ENCODE measurements at places on chromosomes 7 and 10.
A peak's percentile ranks its signal among the peaks of the same experiment; 100 is the strongest.

- DNase-seq, result no peak
Measured at GRCh38 chr7:93944673-93945072, 23.1 kb downstream of the GNG11 start.

- DNase-seq, result no peak
Measured at GRCh38 chr7:100022621-100023020, 7.2 kb downstream of the ZKSCAN1 start.

GRCh38 chr10:112213098-112213823, 29.7 kb upstream of the GPAM start:
- DNase-seq, result no peak

DNA sequence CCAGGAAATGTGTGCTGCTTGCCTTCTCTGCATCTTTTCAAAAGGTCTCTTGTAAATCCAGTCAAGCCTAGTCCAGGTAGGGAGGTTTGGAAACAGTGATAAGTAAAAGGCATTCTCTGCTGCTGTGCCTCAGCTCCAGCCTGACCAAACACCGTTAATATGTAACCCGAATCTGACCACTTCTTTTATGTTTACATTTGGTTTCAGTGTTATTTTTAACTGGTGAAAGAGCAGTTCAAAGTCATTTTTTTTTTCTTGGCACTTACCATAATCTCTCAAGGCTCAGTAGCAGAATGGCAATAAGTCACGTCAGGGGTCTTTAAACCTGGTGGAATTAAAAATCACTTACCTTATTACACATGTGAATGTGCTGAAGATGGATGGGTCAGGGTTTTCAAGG, 216.8 kb downstream of the PTEN start:
- DNase-seq, result no peak

DNA sequence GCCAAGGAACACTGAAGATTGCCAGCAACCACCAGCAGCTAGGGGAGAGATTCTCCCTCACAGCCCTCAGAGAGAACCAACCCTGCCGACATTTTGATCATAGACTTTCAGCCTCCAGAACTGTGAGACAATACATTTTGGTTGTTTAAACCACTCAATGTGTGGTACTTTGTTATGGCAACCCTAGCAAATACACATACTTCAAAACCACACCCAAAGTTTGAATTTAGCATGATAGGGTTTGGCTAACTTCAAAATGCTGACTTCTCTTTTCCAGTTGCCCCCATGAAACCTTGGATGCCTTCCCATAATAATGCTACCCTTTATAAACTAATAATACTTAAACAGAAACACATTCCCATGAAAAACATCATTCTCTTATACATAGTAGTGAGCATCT, 149.8 kb downstream of the DGKI start:
- no peak for DNase-seq

DNA sequence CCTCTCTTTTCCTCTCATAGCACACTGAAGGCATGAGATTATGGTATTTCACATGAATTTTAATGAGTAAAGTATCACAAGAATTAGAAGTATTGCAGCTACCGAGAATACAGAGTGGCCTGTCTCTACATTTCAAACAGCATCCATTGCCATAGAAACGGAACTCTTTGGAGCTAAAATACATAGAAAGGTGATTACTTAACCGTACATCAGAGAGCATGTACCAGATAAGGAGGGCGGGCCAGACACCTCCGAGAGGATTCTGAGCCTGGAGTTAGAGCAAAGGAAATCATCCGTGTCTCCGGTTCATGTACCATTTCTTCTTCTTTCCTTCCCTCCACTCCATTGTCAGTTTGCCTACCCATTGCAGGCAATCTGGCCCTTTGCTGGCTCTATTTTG, 196.7 kb downstream of the KLF6 start:
- DNase-seq, result no peak

- no peak for DNase-seq
Measured at GRCh38 chr7:29516491-29516890, 47.1 kb upstream of the PRR15 start.

- peak; percentile 84 for DNase-seq
Measured at GRCh38 chr7:97024209-97025129, at the start of gene DLX5. Gene DLX5 (minus strand): TSS chr7:97024831. CDS start chr7:97024623, 208 bp downstream.

DNA sequence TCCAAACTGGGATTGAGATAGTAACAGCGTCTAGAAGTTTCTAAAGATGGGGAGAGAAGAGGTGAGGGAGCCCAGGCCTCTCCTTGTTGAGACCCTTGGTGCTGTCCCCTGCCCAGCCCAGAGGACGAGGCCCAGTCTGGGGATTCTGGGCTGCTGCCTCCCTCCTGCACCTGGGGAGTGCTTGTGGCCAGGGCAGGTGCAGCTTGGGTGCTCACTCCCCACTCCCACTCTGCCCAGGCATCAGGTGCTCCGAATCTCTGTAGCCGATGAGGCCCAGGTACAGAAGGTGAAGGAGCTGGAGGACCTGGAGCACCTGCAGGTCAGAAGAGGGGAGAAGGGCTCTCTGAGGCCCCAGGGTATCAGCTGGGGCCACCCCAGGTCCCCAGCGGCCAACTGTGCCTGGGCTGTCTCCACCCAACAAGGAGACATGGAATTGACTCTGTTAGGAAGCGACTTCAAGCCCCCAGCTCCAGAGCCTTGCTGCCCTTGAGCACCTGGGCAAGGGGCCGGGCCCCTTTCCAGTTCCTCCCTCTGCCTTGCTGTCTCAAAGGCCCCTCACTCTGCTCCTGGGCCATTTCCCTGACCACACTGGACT, 664 bp downstream of the CPA1 start:
- DNase-seq, result no peak

GRCh38 chr10:98309366-98310355, 41.7 kb upstream of the LOXL4 start:
- DNase-seq, result peak; percentile 95

GRCh38 chr10:11687779-11688447, 54.3 kb upstream of the ECHDC3 start:
- DNase-seq, result no peak

DNA sequence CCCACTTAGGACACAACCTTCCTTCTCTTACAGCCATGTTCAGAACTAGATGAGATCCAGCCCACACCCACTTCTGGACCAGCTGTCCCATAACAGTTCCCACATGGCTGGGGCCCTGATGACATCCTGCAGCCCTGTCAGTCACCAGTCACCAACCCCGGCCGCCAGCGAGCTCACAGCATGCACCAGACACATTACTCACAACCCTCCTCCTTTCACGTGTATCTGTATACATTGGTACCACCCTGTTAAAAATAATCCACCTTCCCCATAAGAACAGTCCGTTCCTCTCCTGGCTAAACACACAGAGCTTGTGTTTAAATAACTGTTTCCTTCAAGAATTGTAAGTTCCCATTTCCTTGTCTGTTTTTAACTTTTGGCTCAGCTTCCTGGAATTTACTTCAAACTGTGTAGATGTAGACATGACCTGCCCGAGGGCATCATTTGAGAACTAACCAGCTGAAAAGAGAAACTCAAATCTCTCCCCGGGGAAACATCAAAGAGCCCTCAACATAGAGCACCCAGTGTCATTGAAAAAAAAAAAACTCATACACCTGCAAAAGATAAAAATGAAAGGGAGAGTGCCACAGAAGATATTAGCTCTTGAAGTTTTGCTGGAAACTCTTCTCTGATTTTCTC, 26.0 kb upstream of the PRLHR start:
- DNase-seq, result no peak

DNA sequence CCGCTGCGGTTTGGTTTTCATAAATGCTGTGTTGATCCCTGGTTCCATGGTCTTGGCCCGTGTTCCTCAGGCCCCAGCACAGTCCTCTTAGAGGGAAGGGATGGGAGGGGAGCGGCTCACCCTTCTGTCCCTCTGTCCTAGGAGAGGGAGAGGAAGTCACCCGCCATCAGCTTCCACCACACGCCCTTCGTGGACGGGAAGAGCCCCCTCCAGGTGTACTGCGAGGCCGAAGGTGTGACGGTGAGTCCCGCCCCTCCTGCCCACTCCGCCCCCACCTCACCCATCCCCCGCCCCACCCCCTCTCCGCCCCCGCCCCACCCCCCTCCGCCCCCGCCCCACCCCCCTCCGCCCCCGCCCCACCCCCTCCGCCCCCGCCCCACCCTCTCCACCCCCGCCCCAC, 37.5 kb upstream of the DPYSL4 start:
- no peak for DNase-seq

- no peak for DNase-seq
Measured at GRCh38 chr10:69845574-69846292, 44.0 kb downstream of the COL13A1 start.

DNA sequence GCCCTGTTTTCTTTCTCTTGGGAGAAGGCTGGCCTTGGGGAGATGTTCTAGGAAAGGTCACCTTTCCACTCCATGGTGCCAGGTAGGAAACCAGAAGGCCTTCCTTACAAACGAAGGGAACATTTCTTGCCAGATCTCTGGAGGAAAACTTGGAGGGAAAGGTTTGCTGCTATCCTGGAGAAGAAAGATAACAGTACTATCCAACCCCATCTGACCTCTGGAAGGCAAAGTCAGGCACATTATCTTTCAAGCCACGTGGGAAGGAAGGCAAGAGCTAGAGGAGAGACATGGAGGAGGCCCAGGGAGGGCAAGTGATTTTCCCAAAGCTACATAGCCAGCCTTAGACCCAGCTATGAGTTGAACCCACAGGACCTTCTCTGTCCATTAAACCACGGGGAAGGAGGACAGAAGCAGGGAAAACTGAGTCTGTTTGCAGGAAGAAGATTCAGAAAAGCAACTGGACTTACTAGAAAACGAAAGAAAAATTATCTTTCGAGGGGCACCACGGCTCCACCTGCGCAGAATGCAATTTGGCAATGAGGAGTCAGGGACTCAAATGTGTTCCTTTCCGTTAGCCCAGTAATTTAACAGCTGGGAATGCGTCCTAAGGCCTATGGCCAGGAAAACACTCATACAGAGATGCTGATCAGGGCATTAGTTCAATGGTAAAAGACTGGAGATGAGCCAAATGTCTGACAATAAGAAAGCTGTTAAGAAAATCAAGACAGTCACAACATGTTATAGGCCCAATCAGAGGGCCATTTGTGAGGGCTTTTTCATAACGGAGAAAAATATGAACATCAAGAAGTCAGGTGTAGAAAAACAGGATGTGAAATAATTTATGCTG, 32.0 kb upstream of the PSAP start:
- no peak for DNase-seq

- DNase-seq, result no peak
Measured at GRCh38 chr10:30448092-30448491, 14.1 kb downstream of the MAP3K8 start.

DNA sequence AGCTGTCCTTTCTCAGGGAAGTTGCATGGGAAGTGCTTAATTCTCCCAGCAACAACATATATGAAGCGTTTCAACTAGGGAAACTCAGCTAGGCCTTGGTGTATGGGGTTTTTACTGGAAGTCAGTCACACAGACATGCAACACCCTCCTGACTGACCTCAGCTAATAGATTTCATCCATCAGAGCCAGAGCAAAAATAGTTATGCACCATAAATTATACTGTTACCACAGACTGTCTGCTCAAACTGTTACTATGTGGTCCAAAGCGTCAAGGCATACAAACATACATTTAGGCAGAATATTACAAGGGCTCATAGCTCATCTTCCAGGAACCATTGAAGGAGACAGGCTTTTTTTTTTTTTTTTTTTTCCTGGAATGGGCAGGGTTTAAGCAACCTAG, 417.9 kb downstream of the ANKRD7 start:
- no peak for DNase-seq
